ENCODE measurements at places on chromosomes 12 and 14.

GRCh38 chr12:114933428-114934160, 249.6 kb upstream of the TBX3 start:
- no peak for DNase-seq

DNA sequence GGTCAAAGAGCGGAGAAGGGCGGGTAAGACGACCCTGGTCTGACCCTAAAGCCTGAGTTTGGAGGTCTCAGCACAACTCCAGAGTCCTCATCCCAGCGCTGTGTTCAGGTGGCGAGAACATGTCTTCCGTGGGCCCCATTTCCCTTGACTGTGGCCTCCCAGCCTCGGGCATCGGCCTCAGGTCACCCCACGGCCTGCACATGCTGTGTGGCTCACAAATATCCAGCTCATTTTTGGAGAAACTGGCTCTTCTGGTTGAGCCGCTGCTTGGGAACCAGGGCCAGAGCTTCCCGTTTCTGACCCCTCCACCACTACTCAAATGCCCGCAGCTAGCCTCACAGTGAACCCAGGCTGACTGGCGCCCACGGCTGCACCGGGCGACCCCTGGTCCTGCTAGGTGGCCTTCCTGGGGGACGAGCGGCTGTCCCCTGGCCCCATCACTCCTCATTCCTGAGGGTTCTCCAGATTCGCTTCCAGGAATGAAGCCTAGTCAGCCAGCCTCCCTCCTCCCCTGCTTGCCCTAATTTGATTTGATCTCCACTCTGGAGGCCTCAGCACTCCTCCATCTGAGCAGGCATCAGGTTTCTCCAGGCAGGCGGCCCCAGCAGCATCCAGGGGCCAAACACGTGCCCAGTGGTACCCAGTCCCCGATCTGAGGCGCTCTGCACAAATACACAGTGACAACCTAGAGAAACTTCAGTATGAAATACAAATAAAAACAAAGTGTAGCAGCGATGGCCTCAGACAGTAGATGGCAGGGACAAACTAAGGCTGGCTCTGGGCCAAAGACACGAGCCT, 4.7 kb downstream of the P2RX2 start:
- no peak for DNase-seq

DNA sequence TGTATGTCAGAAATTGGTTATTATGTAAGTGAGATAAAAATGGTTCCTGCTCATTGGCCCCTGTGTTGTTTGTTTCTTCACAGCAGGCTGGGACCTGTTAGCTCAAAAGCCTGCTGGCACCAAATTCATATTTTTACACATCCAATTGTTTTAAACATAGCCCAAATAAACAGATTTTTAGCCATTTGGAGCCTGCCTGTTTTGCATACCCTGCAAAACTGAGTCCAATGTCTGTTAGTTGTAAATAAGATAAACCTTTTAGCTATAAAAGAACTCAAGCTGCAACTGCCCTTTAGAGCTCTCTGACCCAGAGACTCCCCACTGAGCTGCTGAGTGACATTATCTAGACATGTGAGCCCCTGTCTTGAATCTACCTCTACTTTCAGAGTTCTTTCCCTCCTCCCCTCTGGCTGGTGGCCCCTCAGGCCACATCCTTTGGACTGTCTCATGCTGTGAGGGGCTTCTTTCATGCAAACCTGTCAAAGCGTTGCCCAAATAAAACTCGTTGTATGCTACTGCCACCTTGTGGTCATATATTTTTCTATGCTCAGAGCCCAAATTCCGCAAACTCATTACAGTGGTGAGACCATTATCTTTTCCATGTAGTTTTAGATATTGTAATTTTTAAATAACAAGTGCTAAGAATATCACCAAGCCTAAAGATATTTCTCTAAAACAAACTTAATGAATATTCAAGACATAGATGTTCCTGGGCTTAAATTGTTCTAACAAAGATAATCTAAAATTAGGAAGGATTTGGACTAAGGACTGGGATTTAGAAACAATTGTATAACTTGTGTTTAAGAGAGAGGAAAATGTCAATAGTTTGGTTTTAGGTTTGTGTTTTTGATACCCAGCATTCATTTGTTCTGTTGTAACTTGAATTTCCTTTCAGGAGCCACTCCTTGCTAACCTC, 337.9 kb downstream of the AACS start:
- DNase-seq, result no peak

DNA sequence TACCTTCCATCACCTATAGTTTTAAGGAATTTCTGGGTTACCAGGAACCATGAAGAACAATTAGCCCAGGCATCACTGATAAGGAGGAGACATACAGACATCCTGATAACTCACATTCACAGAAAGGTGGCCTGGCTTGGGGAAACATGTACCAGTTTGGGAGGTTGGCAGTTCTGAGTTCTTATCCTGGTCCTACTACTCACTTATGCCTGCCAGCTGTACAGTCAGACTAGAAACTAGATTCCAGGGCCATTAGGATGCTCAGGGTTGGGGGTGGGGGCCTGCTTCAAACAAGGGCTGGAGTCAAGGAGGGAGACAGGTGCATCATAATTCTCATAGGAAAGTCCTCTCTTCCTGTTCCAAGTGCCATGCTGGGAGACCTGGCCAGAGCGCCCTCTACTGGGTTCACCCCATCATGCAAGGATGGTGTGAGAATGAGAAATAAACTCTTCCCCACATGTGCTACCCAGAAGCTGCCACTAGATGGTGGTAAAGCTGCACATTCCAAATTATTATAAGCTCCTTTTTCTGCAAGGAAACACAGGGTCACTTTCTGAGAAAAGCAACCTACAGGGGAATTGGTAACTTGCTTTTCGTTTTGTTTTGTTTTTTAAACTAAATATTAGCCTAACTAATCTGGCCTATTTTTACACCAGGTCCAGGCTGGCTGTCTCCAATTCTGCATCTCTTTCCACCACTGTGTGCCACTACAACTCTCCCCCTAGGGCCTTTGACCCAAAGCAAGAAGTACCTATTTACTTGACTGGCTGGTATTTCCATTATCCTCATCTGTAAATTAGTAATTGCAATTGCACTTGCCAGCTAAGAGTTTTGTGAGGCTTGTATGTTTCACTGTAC, 14.5 kb downstream of the OAS2 start:
- DNase-seq, result peak; percentile 41

DNA sequence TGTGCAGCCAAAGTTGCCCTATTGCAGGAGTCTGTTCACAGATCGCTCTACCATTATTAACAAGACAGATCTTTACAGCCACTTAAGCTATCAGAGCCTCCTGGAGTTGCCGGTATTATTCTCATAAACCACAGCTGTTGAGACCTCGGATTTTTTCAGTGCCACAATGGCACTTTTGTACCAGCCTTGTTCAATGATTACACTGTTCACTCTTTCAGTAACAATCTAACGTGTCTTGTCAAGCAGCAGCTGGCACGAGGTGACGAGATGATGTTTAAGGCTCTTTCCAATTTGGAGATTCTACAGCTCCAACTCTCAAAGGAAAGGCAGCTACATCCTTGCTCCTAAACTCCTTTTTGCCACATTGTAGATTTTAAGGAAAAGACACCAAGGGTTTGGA, 30.7 kb downstream of the LRIG3 start:
- DNase-seq, result no peak

GRCh38 chr12:113005762-113006161, 27.4 kb downstream of the OAS2 start:
- no peak for DNase-seq

- DNase-seq, result no peak
Observed at GRCh38 chr14:50794068-50794645, 36.8 kb downstream of the NIN start.

- no peak for DNase-seq
Observed at GRCh38 chr12:12943586-12944260, 8.2 kb downstream of the GPRC5D start.

GRCh38 chr12:27823038-27823437, 43.0 kb upstream of the MANSC4 start:
- no peak for DNase-seq

DNA sequence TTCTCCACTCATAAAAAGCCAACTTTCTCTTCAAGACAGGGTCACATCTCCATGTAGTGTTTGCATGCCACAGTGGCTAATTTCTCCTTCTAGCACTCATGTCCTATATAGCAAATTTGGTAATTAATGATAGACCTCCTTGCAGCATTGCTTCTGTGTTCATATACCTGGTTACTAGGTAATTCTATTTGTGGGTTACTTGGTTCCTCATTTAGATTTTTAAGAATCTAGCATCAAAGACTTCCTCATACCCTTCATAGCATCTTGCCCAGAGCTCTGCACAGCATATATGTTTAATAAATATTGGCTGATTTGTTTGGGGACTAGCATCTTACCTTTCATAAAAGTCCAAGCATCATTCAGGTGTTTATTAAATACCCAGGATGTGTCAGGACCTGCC, 152.1 kb downstream of the DUSP6 start:
- DNase-seq, result no peak

DNA sequence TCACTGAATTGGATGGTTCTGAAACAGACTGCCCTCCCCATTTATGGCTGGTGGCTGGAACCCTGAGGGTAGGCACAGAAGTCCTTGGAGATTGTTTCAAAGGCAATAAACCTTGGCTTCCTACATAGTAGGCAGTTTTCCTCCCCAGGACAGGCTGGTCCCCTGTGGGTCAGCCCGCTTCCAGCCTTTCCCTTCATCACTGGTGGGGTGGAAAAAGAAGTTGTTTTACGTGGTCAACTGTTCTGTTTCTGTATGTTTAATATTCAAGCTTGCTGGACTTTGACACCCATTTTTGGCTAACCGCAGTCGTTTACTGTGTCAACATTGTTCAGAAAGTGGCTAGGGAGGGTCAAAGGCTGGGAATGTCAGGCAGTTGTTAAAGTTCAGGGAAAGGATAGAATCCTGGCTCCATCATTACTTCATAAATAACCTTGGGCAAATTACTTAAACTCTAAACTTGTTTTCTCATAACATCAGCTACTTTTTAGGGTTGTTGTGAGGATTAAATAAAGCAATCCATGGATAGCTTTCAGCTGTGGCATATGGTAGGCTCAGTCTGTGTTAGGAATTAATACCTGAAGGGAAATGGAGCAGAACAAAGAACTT, 2.4 kb downstream of the KLHDC2 start:
- no peak for DNase-seq

DNA sequence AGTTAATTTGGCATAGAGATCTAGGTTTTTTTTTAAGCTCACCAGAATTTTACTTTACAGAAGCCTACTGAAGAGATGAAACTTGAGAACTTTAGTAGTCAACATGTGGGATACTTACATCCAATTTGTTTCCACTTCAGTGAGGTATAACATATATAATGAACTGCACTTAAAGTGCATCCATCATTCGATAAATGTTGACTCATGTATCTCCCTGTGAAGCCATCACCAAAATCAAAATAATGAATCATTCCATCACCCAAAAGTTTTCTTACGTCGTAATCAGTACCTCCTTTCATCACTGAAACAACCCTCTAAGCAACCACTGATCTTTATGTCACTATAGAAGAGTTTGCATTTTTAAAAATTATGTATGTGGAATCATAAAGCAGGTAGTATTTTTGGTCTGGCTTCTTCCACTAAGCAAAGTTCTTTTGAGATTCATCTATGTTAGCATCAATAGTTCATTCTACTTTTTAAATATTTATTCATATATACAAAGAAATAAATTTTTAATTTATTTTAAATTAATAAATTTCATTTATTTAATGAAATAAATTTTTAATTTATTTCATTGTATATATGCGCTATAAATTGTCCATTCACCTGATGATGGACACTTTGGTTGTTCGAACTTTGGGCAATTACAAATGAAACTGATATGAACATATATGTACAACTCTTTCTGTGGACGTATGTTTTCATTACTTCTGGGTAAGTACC, 2.0 kb upstream of the CPNE8 start:
- no peak for DNase-seq

GRCh38 chr12:112782943-112783342, 8.6 kb upstream of the RPH3A start:
- DNase-seq, result no peak

- DNase-seq, result no peak
Observed at GRCh38 chr14:75142494-75142893, 15.6 kb upstream of the NEK9 start.

DNA sequence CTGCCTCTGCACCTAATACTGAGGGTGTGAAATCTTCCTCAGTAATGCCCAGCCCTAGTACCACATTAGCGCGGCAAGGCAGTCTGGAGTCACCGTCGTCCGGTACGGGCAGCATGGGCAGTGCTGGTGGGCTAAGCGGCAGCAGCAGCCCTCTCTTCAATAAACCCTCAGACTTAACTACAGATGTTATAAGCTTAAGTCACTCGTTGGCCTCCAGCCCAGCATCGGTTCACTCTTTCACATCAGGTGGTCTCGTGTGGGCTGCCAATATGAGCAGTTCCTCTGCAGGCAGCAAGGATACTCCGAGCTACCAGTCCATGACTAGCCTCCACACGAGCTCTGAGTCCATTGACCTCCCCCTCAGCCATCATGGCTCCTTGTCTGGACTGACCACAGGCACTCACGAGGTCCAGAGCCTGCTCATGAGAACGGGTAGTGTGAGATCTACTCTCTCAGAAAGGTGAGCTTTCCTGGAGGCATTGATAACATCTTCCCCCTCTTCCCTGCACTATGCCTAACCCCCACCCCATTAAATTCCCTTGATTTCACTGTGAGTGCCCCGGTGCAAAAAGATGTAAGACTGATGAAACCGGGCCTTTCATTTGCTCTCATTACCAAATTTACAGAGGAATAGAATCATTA, 291.4 kb downstream of the NAV3 start:
- DNase-seq, result no peak

- DNase-seq, result no peak
Observed at GRCh38 chr14:32341947-32342846, 13.1 kb downstream of the AKAP6 start.

GRCh38 chr12:119227292-119227691, 48.6 kb downstream of the HSPB8 start:
- no peak for DNase-seq

DNA sequence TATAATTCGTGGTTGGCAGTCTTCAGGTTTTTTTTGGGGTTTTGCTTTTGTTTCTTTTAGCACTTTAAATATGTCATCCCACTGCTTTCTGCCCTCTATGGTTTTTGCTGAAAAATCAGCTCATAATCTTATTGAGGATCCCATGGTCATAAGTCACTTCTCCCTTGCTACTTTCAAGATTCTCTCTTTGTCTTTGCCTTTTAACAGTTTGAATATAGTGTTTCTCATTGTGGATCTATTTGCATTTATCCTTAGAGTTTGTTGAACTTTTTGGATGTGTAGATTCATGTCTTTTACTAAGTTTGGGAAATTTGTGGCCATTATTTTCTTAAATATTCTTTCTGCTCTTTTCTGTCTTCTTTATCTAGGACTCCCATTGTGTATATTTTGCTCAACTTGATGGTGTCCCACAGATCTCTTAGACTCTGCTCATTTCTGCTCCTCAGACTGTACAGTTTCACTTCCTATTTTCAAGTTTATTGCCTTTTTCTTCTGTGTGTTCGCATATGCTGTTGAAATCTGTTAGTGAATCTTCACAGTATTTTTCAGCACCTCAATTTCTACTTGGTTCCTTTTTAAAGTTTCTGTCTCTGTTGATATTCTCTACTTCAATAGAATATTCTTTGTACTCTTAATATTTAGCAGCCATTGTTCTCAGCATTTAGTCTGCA, 70.8 kb downstream of the WNK1 start:
- no peak for DNase-seq

GRCh38 chr12:107557589-107558100, 128.0 kb upstream of the PWP1 start:
- DNase-seq, result no peak

Data from T-helper 17 cell (primary cell).